Dermis lymphatic vessel endothelial cell (primary cell): ENCODE measurements at places on chromosomes 7 and 10. TPM values are rescaled to one million over a fixed set of nuclear protein-coding genes. Genes with fewer than 3 reads are reported as not detected.

ZNF804B gene
- not detected in 2 replicates for total RNA-seq

FMC1 gene
- 9.8 and 14.3 TPM in 2 replicates for total RNA-seq

NEUROD6 gene
- not detected in 2 replicates for total RNA-seq

SGMS1 gene
- total RNA-seq: 49.7 and 76.5 TPM in 2 replicates

MMP21 gene
- 1.1 TPM in 2 replicates for total RNA-seq

SAMD9L gene
- 5.2 and 8.2 TPM in 2 replicates for total RNA-seq

OR9A2 gene
- not detected in 2 replicates for total RNA-seq

PALD1 gene
- 109 and 178 TPM in 2 replicates for total RNA-seq

GPR15LG gene
- total RNA-seq: not detected in 2 replicates

GTPBP10 gene
- total RNA-seq: 6.7 and 10.7 TPM in 2 replicates

TMEM196 gene
- total RNA-seq: not detected in 2 replicates

HECW1 gene
- total RNA-seq: not detected in 2 replicates

MUC12 gene
- not detected in 2 replicates for total RNA-seq

FGFBP3 gene
- total RNA-seq: 0.33 and 0.43 TPM in 2 replicates

PRTFDC1 gene
- total RNA-seq: 11.1 and 13.5 TPM in 2 replicates

NXPH1 gene
- total RNA-seq: not detected in 2 replicates

MMRN2 gene
- 39.1 and 93.6 TPM in 2 replicates for total RNA-seq

FOXI2 gene
- total RNA-seq: not detected in 2 replicates

CDC14C gene
- total RNA-seq: under 0.01 TPM in 1 of 2 replicates, not detected in the other

MRM2 gene
- total RNA-seq: 11.5 and 13.6 TPM in 2 replicates

BEND7 gene
- 6.7 and 9.3 TPM in 2 replicates for total RNA-seq

SPDYE2B gene
- total RNA-seq: not detected in 2 replicates

CYP2E1 gene
- 0.26 TPM in 1 of 2 replicates, not detected in the other for total RNA-seq

GALNT17 gene
- not detected in 2 replicates for total RNA-seq

ARL3 gene
- 3.8 and 5.3 TPM in 2 replicates for total RNA-seq

NKX1-2 gene
- total RNA-seq: not detected in 2 replicates

PKD1L1 gene
- 0.09 and 0.11 TPM in 2 replicates for total RNA-seq

EMX2 gene
- total RNA-seq: not detected in 2 replicates

CDH23 gene
- total RNA-seq: under 0.01 TPM in 2 replicates

LRRC4 gene
- total RNA-seq: 0.65 and 1.4 TPM in 2 replicates

PPP1R17 gene
- total RNA-seq: not detected in 2 replicates

LEP gene
- total RNA-seq: not detected in 2 replicates

CUBN gene
- 13.5 and 19.9 TPM in 2 replicates for total RNA-seq

INA gene
- under 0.01 and 0.11 TPM in 2 replicates for total RNA-seq

PDZD7 gene
- 0.22 and 0.43 TPM in 2 replicates for total RNA-seq

SCART1 gene
- 0.54 and 0.60 TPM in 2 replicates for total RNA-seq
